GM23338 (cell line): ENCODE measurements at places on chromosomes 12 and 14. TPM values are rescaled to one million over a fixed set of nuclear protein-coding genes. Genes with fewer than 3 reads are reported as not detected.

Gene SMCO2
- total RNA-seq, result not detected in 2 replicates

Gene DDX55
- 39.8 and 59.2 TPM in 2 replicates for total RNA-seq

Gene GALNT16
- 2.9 and 5.3 TPM in 2 replicates for total RNA-seq

Gene PLEKHG7
- not detected in 2 replicates for total RNA-seq

Gene EML5
- total RNA-seq, result 1.0 and 1.6 TPM in 2 replicates

Gene KLRK1
- total RNA-seq, result not detected in 2 replicates

Gene SERPINA10
- not detected in 2 replicates for total RNA-seq

Gene PMEL
- total RNA-seq, result 81.6 and 108 TPM in 2 replicates

Gene RDH5
- total RNA-seq, result 1.7 and 7.5 TPM in 2 replicates

Gene EFS
- total RNA-seq, result 13.6 and 18.9 TPM in 2 replicates

Gene ST8SIA1
- 4.2 and 5.1 TPM in 2 replicates for total RNA-seq

Gene LTBP2
- 0.49 and 2.1 TPM in 2 replicates for total RNA-seq

Gene POTEM
- not detected in 2 replicates for total RNA-seq

Gene RPS6KL1
- total RNA-seq, result 6.5 and 11.6 TPM in 2 replicates

Gene OAS1
- total RNA-seq, result not detected in 2 replicates

Gene DEPDC4
- 2.2 and 2.5 TPM in 2 replicates for total RNA-seq

Gene PPP1R1A
- 7.6 and 8.4 TPM in 2 replicates for total RNA-seq

Gene OR10P1
- total RNA-seq, result not detected in 2 replicates

Gene CCNK
- 54.0 and 63.4 TPM in 2 replicates for total RNA-seq

Gene LAG3
- total RNA-seq, result 1.0 and 4.7 TPM in 2 replicates

Gene RNU4-1
- under 0.01 TPM in 1 of 2 replicates, not detected in the other for total RNA-seq

Gene KCNJ8
- total RNA-seq, result 0.87 and 2.3 TPM in 2 replicates

Gene DENND5B
- total RNA-seq, result 17.2 and 19.3 TPM in 2 replicates

Gene C12orf56
- 4.6 and 9.3 TPM in 2 replicates for total RNA-seq

Gene P2RX7
- 0.24 and 0.74 TPM in 2 replicates for total RNA-seq

Gene ANGEL1
- total RNA-seq, result 22.2 and 31.6 TPM in 2 replicates

Gene MIP
- not detected in 2 replicates for total RNA-seq

Gene CFAP54
- 0.07 and 0.70 TPM in 2 replicates for total RNA-seq

Gene COQ5
- total RNA-seq, result 32.5 and 32.6 TPM in 2 replicates

Gene PRPH
- 0.24 and 0.62 TPM in 2 replicates for total RNA-seq

Gene CFAP73
- total RNA-seq, result 0.59 TPM in 1 of 2 replicates, not detected in the other

Gene CDKL1
- total RNA-seq, result 0.19 and 0.52 TPM in 2 replicates

Gene ASB2
- total RNA-seq, result 1.2 and 2.3 TPM in 2 replicates

Gene CSRP2
- total RNA-seq, result 166 and 208 TPM in 2 replicates
